ENCODE measurements at places on chromosomes 11 and 22.

DNA sequence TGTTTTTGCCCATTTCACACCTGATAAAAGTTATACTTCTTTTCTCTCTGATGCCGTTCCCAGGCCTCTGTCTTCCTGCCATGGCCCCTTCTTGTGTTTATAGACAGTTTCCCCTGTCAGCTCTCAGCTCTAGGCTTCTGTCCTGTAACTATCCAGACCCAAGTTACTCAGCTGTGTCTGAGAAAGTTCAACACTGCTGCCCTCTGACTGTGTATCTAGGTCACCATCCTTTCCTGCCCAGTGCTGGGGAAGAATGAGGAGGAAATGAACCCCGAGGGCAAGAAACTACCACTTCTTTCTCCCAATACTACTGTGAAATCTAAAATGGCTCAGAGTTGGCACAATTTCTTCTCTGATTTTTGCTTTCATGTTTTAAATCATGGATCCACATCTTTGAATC, 29.6 kb downstream of the SNX19 start:
- H3K27me3 ChIP-seq: no peaks in the 10 kb centered on the region
- no peaks in the 10 kb centered on the region for H3K4me1 ChIP-seq
- no peak overlapping the region for H3K27ac ChIP-seq
- no peak for DNase-seq

DNA sequence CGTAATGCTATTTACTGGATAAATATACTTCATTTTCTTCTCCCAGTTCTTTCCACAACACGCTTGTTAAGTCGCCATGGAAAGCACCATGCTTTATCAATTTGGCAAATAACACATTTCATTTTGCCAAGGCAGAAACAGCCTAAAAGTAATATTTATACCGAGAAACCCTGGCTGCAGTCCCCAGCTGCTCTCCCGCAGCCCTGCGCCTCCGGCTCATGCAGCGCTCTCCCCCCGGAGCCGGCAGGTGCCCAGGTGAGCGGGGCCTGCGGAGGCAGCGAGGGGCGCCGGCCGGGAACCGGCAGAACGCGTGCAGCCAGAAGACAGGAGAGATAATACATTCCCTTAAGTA, 681 bp upstream of the ARHGEF12 start:
- no peaks in the 10 kb centered on the region for H3K27me3 ChIP-seq
- H3K36me3 ChIP-seq: no peaks in the 10 kb centered on the region
- H3K27ac ChIP-seq: no peak overlapping the region
- H3K4me3 ChIP-seq: peak overlapping the region; percentile 97
- peaks cover 25% of the 10 kb centered on the region for H3K4me1 ChIP-seq

DNA sequence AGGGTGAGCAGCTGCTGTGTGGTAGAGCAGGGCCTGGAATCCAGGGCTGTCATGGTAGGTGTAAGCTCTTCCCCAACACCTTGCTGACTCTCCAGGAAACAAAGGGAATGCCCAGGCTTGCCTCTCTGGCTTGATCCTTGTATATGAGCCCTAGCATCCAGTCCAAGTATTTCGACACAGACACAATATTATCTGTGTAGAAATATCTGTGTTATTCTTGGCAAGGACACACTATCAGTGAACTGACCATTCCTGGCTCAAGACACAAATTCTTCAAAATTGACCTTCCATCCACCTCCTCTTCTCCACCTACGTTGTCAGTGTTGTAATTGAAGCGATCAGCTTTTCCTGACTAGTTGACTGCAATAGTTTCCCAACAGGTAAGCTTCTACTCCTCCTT, 312.0 kb upstream of the NARS2 start:
- H3K4me3 ChIP-seq: no peak overlapping the region
- no peak for DNase-seq
- H3K27ac ChIP-seq: no peak overlapping the region
- H3K36me3 ChIP-seq: no peaks in the 10 kb centered on the region

DNA sequence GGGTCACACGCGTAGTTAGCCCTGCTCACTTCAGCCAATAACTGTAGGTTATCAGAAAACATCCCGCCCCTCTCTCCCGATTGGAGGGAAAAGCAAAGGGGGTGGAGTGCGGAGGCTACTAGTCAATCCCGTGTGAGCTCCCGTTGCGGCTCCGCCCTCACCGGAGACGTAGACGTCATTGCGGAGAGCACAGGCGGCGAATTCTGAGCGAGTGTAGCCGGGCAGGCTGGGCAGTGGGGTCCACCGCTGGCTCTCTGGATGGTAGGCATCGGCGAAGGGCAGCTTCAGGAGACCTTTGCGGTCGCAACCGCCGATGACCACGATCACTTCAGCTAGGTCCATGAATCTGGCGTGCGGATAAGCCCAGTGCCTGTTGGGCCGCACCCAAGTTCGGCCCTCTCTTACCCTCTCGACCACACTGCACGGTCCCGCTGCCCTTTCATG, 4.7 kb downstream of the KLHL35 start:
- H3K27ac ChIP-seq: no peak overlapping the region
- H3K27me3 ChIP-seq: peaks cover 68% of the 10 kb centered on the region
- H3K36me3 ChIP-seq: no peaks in the 10 kb centered on the region
- DNase-seq: peak; percentile 76

- no peaks in the 10 kb centered on the region for H3K36me3 ChIP-seq
- no peak overlapping the region for H3K4me3 ChIP-seq
- no peak overlapping the region for H3K27ac ChIP-seq
- no peaks in the 10 kb centered on the region for H3K27me3 ChIP-seq
Measured at GRCh38 chr11:66886671-66887221, 29.9 kb downstream of the LRFN4 start.

GRCh38 chr11:119483881-119484371, 61.0 kb upstream of the THY1 start:
- H3K27me3 ChIP-seq: peaks cover 26% of the 10 kb centered on the region
- no peak for DNase-seq
- peaks cover 4% of the 10 kb centered on the region for H3K4me1 ChIP-seq
- no peak overlapping the region for H3K4me3 ChIP-seq
- H3K27ac ChIP-seq: no peak overlapping the region

DNA sequence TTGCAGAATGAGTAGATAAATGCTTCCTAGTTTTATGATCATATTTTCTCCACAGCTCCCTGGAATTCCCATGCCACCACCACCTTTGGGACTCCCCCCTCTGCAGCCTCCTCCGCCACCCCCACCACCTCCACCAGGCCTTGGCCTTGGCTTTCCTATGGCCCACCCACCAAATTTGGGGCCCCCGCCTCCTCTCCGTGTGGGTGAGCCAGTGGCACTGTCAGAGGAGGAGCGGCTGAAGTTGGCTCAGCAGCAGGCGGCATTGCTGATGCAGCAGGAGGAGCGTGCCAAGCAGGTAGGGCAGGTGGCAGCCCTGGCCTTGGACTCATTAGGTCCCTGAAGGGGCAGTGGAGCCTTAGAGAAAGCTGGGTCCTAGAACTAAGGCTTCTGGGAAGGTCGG, 2.9 kb downstream of the SF3B2 start:
- H3K27ac ChIP-seq: no peak overlapping the region
- H3K27me3 ChIP-seq: no peaks in the 10 kb centered on the region
- peaks cover 16% of the 10 kb centered on the region for H3K4me1 ChIP-seq
- no peak overlapping the region for H3K4me3 ChIP-seq
- peaks cover 6% of the 10 kb centered on the region for H3K36me3 ChIP-seq

DNA sequence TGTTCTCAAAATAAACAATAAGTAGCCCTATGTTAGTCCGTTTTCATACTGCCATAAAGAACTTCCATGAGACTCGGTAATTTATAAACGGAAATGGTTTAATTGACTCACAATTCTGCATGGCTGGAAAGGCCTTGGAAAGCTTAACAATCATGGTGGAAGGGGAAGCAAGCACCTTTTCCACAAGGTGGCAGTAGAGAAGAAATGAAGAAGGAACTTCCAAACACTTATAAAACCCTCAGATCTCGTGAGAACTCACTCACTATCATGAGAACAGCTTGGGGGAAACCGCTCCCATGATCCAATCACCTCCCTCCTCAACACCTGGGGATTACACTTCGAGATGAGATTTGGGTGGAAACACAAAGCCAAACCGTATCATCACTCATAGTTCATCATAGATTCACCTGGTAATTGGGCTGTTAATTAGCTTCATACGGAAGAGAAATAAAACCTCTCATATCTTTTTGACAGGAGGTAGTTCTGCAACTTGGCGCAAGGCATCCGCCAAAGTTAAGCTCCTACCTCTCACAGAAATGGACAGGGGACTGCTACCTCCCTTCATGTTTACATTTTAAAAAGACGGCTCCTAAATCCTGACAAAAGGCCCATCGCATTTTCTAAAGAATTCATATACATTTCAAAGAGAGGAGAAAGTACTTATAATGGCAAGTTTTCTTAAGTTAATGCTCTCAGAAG, 49.0 kb downstream of the MUC15 start:
- H3K4me3 ChIP-seq: no peak overlapping the region
- DNase-seq: peak; percentile 58
- no peak overlapping the region for H3K27ac ChIP-seq

DNA sequence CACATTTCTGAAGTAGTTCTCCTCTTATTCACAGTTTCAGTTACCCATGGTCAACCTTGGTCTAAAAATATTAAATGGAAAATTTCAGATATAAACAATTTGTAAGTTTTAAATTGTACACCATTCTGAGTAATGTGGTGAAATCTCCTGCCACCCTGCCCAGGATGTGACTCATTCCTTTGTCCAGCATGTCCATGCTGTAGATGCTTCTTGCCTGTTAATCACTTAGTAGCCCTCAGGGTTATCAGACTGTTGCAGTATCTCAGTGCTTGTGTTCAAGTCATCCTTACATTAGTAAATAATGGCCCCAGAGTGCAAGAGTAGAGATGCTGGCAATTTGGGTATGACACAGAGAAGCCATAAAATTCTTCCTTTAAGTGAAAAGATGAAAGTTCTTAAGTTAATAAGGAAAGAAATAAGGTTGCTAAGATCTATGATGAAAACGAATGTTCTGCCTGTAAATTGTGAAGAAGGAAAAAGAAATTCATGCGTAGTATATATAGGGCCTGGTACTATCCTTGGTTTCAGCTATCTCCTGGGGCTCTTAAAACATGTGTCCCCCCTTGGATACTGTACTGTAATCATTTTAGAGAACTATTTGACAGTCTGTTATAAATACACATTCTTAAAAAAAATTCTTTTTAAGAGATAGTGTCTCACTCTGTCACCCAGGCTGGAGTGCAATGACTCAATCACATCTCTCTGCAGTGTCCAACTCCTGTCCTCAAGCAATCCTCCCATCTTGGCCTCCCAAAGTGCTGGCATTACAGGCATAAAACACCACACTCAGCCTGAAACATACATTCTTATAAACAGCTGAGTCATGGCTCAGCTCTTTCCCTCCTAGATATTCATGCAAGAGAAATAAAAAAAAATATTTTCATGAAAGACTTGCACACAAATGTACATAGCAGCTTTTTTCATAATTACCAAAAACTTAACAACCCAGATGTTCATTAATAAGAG, 31.3 kb downstream of the MTNR1B start:
- H3K4me3 ChIP-seq: no peak overlapping the region
- no peaks in the 10 kb centered on the region for H3K36me3 ChIP-seq
- no peak overlapping the region for H3K27ac ChIP-seq
- no peaks in the 10 kb centered on the region for H3K27me3 ChIP-seq
- no peak for DNase-seq
- H3K4me1 ChIP-seq: no peaks in the 10 kb centered on the region

DNA sequence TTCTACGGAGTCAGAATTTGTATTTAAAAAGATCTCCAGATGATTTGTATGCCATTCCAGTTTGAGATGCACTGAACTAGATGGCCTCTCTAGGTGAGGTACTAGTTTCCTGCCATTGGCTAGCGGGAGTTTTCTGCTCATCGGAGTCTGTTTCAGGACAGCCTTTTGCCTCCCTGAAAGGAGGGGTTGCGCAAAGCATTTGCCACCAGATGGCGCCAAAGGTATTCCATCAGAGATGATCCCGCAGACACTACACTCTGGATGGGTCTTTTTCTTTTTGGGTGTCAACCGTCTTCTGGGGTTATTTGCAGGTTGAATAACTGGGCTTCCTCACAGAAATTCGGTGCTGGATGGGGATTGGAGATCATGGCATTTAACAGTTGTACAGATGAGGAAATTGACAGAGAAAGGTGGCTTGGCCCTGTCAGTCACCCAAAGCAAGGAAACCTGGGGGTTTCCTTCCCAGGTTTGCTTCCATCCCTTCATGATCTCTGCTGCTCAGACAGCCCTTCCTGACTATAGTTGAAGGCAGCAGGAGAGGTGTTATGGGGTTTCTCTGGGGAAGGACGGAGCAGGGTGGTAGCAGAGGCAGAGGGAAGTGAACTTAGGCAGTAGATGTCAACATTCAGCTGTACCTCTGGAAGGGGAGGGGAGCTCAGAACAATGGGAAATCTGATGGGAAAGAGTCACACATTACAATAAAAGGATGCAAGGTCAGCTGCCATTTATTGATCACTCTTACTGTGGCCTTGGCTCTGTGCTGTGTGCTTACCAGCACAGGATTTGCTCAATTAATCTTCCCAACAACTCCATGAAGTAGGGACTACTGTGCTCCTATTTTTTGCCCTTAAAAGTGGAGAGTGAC, 81.6 kb downstream of the CCDC81 start:
- no peak overlapping the region for H3K4me3 ChIP-seq
- H3K27me3 ChIP-seq: no peaks in the 10 kb centered on the region
- peaks cover 18% of the 10 kb centered on the region for H3K4me1 ChIP-seq
- H3K27ac ChIP-seq: no peak overlapping the region
- DNase-seq: peak; percentile 95

DNA sequence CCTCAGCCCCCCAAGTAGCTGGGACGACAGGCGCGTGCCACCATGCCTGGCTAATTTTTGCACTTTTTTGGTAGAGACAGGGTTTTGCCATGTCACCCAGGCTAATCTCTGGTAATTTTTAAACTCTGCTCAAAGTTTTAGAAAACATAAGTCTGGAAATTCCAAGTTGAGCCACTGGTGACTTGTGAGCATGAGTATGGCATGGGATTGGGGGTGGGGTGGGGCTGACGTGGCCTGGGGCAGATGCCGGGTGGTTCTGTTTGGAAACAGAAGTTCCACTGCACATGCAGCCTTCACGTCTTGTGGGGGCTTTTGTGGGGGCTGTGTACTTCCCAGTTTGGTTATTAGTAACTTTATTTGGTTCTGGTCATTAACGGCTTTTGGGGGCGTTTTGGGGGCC, 67.3 kb downstream of the PTPRJ start:
- no peaks in the 10 kb centered on the region for H3K27me3 ChIP-seq
- H3K4me3 ChIP-seq: no peak overlapping the region
- H3K27ac ChIP-seq: peak overlapping the region; percentile 65
- H3K36me3 ChIP-seq: no peaks in the 10 kb centered on the region

DNA sequence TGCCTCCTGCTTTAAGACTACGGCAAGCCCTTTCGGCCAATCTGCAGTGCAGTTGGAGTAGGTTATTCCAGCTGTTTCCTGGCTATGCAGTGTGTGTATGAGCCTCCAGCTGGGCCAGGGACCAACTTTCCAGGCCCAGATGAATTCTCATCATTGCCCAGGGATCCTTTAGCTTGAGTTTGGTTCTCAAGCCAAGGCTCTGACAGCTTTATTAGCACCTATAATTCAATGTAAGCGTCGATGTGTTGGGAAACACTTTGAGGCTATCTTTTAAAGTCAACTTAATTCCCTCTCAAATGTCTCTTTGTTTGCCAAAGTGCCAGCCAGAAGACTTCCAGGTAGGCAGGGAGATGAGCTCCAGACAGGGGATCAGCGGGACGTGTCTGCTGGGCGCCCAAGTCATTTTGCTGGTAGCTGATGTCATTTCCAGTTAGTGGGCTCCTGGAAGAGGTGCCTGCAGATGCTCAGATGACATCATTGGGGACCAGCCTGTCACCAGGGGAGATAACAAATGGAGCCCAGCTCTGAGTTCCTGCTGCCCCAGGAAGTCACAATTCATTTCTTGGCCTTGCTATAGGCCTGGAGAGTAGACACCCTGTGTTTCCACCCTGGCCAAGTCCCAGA, 520.4 kb downstream of the SOX6 start:
- no peaks in the 10 kb centered on the region for H3K36me3 ChIP-seq
- H3K27me3 ChIP-seq: no peaks in the 10 kb centered on the region
- H3K4me1 ChIP-seq: peaks cover 18% of the 10 kb centered on the region
- H3K4me3 ChIP-seq: no peak overlapping the region
- DNase-seq: no peak
